ENCODE measurements at places on chromosomes 2 and 18.

DNA sequence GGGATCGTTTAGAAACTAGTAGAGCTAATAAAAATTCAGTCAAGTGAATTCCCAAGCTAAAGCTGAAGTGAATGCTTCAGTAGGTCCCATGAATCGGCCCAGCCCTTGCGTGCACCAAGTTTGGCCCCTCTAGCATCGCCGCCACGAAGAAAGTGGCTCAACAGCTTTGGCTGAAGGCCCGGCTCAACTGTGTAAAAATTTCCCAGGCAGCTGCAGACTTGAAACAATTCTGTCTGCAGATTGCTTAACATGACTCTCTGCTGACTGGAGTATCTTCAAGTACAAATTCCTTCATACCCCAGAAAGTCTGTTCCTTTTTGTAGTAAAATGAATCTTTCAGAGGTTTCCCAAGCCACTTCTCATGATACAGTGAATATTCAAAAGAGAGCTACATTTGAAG lies 32.7 kb downstream of the ALMS1 start:
- no peak for DNase-seq

DNA sequence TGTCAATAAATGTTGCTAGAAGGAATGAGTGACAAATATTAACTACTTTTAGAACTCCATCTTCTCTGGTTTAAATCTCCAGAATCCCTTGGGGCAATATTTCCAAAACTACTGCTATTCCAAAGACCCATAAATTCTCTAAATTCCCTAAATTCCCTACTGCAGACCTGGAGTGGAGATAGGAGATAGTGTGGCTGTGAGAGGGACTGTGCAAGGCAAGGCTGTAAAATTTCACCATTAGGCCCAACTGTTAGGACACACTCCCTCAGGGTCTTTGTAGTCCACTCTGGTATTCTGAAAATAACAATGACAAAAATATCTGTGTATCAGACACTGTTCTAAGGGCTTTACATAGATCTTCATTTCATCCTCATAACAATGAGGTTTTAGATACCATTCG lies 67.9 kb downstream of the MYL12B start:
- DNase-seq = no peak

DNA sequence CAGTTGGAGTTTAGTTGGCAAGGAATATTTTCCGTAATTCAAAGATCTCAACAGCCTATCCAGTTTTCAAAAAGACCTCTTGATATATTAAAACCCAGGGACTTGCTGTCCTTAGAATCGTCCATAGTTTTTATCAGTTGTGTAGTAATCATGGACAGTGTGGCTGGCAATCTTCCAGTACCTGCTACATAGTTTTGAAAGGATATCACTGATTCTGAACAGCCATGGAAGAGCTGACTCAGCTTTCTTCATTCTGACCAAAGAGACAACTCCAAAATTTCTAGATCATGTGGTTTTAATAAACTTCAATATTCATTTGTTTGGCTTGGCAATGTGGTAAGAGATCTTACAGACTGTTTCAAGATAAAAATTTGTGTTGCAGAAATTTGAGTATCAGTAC lies 616.7 kb downstream of the TDRD15 start:
- no peak for DNase-seq

GRCh38 chr2:53861824-53862223 lies 2.1 kb upstream of the GPR75 start:
- DNase-seq = no peak

GRCh38 chr2:120465701-120465988 lies 119.7 kb downstream of the INHBB start:
- no peak for DNase-seq

DNA sequence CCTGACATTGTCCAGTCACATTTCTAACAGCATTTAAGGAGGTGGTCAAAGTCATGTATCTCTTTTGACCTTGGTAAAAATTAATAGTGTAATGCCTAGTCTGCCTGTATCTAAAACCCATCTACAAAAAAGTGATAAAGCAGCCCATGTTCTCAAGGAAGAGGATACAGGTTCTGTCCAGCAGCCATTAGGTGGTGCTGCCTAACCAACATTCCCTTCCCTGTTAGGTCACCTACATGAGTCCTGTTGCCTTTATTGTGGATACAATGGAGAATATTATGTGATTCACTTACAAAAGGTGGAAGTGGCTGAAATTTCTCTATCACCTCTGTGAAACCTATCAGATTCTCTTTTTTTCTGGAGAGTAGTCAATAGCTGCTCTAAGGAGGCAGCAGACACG lies 52.5 kb downstream of the AQP4 start:
- peak; percentile 20 for DNase-seq

- no peak for DNase-seq
Observed at GRCh38 chr2:120762341-120763061, 26.8 kb downstream of the GLI2 start.

DNA sequence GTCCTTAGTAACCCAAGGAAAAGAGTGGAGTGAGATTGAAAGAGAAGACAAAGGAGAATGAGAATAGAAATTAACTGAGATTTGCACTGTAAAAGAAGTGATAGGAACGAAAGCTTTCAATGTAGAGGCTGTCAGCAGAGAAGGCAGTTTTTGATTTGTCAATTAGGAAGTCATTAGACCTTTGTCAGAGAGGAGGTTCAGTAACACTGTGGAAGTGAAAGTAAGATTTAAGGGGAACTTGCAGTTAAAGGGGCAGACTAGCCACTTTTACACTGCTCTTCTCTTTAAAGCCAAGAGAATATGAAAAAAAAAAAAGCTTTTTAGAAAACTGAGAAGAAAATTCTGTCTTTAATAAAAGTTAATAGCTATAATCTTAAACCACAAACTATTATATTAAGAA lies 11.5 kb upstream of the KYNU start:
- no peak for DNase-seq

DNA sequence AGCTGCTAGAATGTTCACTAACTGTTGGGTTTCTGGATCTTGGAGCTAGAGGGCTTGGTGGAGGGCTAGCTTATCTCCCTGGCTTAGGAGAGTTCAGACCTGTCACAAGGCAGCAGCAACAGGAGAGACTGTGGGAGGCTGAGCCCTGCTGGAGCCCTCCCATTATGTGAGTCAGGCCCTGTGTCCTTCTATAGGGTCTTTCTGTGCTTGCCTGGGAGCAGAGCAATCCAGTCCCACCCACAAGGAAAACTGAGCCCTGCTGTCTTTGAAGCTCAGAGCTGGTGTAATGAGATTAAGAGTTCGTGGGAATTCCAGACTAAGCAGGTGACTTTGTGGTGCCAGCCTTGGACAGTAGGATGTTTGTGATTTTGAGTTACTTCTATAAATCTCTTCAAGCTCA lies 249.0 kb downstream of the TTC32 start:
- DNase-seq = no peak

DNA sequence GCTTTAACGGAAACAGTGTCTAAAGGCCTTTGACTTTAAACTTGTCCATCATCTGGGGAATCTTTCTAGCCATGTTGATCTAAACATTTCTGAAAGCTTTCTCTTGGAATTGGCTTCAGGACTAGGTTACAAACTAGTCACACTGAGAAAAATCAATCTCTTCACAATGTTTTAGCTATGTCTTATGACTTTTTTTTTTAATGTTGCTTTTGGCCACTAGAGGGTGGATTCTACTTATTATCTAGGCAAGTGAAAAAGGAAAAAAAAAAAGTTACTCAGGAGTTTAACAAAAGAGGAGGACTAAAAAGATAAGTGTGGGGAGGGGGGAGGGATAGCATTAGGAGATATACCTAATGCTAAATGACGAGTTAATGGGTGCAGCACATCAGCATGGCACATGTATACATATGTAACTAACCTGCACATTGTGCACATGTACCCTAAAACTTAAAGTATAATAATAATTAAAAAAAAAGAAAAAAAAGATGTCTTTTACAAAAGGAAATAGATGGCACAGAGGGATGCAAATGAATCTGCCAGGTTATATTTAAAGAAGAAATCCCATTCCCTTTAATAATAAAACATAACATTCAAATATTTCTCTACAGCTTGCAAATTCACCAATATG lies 160.4 kb upstream of the PID1 start:
- no peak for DNase-seq

DNA sequence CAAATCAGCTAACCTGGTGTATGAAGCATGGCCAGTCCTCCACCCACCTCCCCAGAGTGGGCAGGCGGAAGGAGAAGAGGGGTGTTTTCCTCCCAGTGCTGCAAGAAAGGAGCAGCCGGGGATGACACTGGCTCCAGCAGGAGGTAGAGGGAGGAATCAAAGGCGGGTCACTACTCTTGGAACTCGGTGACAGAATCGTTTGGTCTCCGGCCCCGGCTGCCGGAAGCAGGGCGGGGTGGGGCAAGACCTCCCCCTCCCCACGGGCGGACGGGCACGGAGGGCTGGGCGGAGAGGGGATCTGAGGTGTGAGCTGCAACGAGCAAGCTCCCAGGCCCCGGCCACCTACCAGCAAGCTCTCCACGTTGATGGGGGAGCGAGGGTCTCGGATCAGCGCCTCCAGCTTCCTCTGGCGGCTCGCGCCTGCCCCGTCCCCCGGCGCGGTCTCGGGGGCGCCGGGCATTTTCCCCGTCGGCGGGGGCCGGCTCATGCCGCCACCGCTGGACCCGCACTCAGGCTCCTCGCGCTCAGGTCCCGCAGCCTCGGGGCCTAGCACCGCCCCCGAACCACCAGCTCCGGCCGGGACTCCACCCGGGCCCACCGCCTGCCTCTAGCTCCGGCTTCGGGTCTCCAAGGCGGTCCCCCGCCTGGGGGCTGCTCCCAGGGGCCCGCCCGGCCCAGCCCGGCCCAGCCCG lies 640 bp downstream of the ROCK2 start:
- no peak for DNase-seq

GRCh38 chr2:69061525-69061924 lies 48.5 kb downstream of the ANTXR1 start:
- no peak for DNase-seq

GRCh38 chr18:48125724-48126123 lies 195.3 kb upstream of the SMAD2 start:
- DNase-seq = no peak

DNA sequence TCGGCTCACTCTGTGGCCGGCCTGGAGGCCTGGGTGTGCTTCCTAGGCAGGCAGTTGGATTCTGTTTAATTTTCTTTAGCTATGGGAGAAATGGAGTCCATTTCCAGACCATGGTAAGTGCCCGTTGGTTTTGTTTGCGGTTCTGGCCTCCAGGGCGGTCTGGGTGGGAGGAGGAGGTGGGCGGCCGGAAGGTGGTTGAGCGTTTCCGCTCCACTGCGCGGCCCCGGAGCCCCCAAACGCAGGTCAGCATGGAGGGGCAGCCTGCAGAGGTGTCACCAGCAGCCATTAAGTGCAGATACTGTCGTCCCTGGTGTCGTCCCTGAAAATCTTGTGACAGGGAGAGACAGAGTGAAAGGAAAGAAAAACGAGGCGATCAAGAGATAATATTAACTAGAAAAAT lies 303.9 kb downstream of the GBX2 start:
- no peak for DNase-seq

DNA sequence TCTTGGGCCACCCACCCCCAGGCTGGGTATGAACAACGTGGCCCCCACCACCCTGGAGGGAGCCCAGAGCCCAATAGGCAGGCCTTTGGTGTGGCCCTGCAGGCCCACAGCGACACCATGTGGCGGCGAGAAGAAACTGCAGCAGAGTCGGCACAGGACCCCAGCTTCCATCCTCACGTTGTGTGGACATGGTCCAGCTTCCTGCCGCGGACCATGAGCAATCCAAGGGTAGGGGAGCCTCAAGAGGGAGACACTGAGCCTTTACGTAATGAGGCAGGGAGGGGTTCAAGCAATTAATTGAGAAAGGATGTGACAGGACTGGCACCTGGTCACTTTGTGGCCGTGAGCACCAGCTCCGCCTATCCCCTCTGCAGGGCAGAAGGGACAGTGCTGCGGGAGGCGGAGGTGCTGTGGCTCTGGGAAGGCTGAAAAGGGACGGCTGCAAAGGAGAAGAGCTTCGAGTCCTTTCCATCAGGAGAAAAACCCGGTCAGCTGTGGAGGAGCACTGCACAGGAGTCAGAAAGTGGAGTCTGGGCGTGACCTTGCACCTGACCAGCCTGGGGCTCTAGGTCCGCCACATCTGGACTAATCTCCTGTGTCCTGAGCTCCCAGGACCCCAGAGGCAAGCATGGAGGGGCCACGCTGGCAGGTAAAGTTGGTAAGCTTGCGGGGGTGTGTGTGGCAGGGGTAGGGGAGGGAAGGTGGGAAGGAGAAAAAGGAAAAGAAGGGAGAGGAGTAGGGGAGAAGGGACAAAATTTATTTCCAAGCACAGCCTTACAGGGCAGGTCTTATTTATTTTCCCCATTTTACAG lies 44.9 kb downstream of the TMEM37 start:
- peak; percentile 15 for DNase-seq

DNA sequence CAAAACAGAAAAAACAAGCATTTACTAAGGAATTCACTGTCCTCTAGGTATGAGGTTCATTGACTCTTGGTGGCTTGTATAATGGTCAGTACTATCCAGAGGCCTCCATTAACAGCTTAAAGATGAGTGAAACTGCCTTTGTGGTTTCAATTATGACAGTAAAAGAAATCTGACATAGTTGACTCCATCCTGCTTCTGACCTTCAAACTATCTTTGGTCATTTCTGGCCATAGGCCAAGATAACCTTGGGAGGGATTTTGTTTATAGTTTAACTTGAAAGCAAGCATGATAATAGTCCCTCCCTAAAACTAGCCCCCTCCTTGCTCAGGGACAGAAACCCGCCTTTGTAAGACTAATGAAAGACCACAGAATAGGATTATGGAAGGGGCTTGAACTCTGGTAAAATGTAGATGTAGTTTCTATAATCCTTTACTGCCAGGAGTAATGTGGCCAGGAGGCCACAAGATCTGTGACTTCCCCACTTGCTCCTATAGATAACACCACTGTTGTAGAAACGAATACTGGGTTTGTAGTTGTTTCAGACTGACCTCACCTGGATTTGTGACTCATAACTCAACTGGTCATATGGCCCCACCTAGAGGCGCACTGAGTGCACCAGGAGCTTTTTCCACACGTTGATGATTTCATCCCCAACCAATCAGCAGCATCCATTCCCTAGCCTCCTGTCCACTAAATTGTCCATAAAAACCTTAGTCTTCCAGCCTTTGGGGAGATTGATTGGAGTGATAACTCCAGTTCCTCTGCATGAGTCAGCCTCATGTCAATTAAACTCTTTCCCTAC lies 8.6 kb upstream of the PLEKHM3 start:
- no peak for DNase-seq

- no peak for DNase-seq
Observed at GRCh38 chr18:74905247-74905646, 303.7 kb downstream of the PTGR3 start.

Measured in NCI-H524 treated with DMSO at 0.1 percent for 48 hours (cell line).